ENCODE measurements at places on chromosomes 13 and 19.

DNA sequence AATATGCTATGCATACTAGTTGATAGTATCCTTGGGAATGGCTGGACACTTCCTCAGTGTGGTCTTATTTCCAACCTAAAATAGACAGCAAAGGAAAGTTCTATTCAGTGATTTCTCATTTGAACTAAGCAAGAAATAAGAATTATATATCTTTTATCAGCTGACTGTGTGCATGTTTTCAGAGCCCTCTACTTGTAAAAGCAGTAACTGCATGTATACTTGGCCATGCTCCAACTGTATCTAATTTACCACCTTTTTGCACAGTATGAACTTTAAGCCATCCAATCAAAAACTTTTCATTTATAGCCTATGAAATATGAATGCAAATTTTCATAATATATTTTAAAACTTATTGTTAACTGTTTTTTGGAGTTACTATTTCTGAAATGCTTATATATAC lies 136.4 kb upstream of the PCDH9 start:
- DNase-seq: no peak

GRCh38 chr13:80717776-80718175 lies 376.9 kb upstream of the SPRY2 start:
- DNase-seq: no peak

- peak; percentile 2 for DNase-seq
Measured at GRCh38 chr19:51808333-51808986, 13.5 kb downstream of the FPR3 start.

GRCh38 chr13:77724092-77724491 lies 26.6 kb downstream of the SLAIN1 start:
- no peak for DNase-seq

- no peak for DNase-seq
Measured at GRCh38 chr13:112902669-112903068, 66.3 kb upstream of the MCF2L start.

GRCh38 chr19:12864721-12865715 lies 16.2 kb downstream of the DNASE2 start:
- DNase-seq: no peak

GRCh38 chr13:69108486-69108885 lies 999.1 kb upstream of the ATXN8OS start:
- no peak for DNase-seq

DNA sequence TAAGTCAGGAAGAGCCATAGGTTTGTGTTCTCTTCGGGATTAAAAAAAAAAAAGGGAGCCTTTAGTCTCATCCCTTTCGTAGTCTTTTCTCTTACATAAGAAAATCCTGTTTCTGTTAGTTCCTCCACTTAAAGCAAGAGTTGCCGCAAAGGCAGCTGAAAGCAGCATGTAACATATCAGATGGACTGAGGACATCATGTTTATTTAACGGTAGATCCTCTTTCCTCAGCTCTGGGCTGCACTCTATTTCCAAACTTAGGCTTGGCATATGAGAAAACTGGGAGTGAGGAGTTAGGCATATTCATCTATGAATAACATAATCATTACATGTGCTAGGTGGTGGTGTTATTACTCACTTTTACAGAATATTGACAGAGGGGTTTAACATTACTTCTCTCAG lies 391.2 kb downstream of the KLF12 start:
- DNase-seq: no peak

DNA sequence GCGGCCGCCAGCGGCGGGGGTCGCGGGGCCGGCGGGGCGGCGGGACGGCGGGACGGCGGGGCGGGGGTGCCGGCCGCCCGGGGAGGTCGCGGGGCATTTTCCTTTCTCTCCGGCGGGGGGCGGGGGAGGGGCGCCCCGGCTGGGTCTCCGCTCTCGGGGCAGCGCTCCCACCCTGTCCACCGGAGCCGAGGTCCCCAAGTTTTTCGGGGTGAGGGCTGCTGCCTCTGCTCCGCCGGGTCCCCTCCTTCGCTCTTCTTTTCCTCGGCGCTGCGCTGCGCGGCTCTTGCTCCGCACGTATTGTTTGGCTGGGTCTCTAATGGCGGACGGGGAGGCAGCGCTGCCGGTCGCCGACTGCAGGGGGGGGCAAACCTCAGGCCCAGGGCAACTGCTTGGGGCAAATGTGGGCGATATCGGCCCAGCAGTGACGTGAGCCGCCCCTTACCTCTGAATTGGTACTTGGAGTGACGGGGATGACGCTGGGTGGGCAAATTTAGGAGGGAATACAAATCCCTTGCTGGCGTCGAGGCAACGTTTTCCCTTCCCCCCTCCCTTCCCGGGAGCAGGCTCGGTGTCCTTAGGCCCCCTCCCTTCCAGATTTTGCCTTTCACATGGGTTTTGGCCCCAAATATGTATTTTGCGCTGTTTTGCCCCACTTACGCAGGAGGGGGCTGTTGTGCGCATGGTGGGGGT lies 759 bp downstream of the ZMYM2 start:
- no peak for DNase-seq

GRCh38 chr19:9823816-9824215 lies 3.9 kb upstream of the UBL5 start:
- no peak for DNase-seq

DNA sequence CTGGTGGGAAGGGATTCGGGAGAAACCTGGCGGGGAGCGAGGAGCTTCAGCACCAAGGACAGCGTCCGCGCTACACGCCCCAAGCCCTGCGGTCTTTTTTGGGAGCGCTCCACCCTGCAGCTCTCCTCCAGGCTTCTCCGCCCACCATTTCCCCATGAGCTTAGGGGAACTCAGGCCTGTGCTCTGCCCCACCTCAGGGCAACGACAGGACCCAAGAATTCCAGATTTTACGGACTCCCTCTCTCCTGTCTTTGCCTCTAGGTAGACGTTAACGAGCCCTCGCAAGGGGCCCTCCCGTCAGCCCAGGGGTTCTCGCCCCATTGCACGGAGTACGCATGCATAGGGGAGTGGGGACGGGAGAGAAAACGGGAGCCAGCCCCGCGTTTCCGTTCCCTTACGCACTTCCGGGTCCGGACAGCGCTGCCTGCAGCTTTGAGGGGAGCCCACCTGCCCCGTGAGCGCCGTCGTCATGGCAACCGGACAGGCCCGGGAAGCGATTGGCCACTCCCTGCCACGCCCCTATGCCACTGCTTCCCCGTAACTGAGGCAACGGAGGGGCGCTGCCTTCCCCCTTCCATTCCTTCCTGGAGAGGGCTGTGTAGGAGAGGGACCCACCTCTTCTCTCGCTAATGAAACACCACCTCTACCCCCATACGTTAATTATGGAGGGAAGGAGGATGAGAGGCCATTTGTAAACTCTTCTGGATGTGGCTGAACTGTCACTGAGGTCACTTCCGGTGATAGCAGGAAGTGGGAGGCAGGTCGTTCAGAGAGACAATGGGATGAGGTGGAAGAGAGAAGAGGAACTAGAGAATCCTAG lies 20.8 kb downstream of the NOVA2 start:
- peak; percentile 30 for DNase-seq

GRCh38 chr19:43636121-43636683 lies 3.4 kb downstream of the CADM4 start:
- DNase-seq: no peak

- DNase-seq: no peak
Measured at GRCh38 chr19:11504502-11505031, 1.1 kb downstream of the ZNF653 start.

DNA sequence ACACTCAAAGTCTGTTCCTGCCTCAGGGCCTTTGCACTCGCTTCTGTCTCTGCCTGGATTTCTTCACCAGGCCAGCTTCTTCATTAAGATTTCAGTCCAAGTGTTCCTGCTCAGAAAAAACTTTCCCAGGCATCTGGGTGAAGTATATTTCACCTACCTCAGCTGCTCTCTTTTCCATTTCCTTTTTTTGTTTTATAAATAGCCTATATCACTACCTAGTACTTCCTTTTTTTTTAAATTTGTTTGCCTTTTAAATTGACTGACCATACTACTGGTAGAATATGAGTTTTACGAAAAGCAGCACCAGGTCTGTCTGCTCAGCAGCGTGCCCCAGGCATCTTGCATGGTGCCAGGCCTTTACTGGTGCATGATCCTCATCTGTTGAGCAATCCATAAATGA lies 1064.4 kb downstream of the UQCRFS1 start:
- DNase-seq: no peak

- no peak for DNase-seq
Measured at GRCh38 chr19:1748115-1748872, 5.0 kb upstream of the ONECUT3 start.

GRCh38 chr19:48094129-48094854 lies 16.3 kb downstream of the PLA2G4C start:
- DNase-seq: no peak

DNA sequence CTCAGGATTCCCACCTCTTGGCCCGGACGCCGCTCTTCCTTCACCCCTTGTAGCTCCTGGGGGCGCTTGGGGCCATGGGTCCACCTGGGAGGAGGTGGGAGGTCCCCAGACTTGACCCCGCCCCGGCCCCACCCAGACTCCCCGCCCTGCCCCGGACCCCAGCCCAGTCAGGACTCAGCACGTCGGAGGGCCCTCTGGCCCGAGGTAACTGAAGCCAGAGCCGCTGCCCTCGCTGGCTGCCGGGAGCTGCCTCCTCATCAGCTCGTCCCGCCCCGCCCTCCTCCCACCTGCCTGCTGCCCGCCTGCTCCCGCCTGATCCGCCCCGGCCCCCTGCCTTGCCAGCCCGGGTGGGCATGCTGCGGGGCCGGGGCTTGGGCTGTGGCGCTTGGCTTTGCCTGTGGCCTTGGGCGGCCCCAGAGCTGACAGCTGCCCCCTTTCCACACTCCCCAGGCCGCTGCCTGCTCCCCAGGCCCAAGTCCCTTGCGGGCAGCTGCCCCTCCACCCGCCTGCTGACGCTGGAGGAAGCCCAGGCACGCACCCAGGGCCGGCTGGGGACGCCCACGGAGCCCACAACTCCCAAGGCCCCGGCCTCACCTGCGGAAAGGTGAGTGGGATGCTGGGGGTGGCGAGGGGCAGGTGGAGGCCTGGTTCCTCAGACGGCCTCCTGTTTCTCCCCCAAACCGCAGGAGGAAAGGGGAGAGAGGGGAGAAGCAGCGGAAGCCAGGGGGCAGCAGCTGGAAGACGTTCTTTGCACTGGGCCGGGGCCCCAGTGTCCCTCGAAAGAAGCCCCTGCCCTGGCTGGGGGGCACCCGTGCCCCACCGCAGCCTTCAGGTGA lies 9.4 kb downstream of the ARHGAP33 start:
- DNase-seq: no peak

- no peak for DNase-seq
Measured at GRCh38 chr19:406135-406781, 2.7 kb downstream of the C2CD4C start.

- DNase-seq: no peak
Measured at GRCh38 chr19:40755248-40755624, 4.2 kb downstream of the SNRPA start.

DNA sequence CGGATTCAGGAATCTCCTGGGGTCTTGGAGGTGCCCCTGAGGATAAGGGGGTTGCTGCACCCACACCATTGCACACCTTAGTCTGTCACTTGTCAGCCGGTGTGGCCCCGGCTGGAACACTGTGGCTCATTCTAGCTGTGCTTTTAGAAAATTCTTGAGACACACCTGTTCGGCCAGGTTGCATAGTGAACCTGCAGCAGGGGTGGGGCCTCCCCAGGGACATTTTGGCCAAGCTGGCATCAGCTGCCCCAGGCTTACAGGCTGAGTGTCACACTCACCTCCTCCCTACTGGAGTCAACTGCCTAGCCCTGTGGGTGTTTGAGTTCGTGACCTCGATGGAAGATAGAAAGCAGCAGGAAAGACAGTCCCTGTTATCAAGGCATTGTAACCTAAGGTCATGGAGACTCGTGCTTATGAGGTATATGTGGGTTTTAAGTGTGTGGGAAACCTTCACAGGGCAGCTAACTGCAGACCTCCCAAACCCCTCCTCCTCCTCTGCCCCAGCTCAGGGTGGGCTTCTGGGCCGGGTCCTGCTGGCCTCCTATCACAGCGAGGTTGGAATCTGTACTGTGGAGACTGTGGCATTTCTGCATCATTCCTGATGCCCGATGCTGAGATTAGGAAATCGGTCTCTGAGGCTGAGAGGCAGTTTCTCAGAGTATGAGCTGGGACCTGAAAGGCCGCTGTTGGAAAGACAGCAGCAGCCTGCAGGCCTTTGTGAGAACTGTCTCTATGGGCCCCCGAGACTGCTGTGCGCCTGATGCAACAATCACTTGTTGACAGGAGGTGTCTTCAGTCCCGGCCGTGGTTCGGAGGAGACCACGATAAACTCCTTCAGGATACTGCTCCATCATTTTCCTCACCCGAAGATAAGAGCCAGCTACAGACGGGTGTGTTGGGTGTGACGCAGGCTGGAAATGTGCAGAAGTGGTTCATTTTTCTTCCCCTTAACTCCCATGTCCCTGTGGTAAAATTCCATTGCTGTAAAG lies 72.2 kb downstream of the ATP11A start:
- no peak for DNase-seq

- DNase-seq: no peak
Measured at GRCh38 chr13:112724788-112725345, 35.0 kb downstream of the ATP11A start.

- DNase-seq: no peak
Measured at GRCh38 chr13:49791711-49792549, 552 bp downstream of the KPNA3 start.

- DNase-seq: no peak
Measured at GRCh38 chr13:52173373-52173772, 14.0 kb upstream of the NEK3 start.

DNA sequence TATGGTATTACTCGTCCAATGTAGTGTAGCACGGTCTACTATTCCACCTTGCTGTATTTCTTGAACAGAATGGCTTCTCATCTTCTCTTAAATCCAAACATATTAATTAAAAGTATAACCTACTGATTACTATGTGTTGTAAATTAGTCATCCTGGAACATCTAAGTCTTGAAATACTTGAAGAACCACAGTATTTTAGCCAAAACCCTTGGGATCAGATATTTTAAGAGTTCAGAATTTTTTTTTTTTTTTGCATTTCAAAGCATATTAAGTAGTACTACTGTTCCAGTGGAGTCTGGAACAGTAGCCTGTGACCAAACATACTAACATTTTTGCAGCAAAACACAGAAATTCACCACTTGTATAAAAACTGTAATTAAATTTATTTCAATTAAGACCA lies 30.1 kb downstream of the ZC3H13 start:
- no peak for DNase-seq

GRCh38 chr13:48043789-48044503 lies 6.4 kb downstream of the NUDT15 start:
- DNase-seq: no peak

DNA sequence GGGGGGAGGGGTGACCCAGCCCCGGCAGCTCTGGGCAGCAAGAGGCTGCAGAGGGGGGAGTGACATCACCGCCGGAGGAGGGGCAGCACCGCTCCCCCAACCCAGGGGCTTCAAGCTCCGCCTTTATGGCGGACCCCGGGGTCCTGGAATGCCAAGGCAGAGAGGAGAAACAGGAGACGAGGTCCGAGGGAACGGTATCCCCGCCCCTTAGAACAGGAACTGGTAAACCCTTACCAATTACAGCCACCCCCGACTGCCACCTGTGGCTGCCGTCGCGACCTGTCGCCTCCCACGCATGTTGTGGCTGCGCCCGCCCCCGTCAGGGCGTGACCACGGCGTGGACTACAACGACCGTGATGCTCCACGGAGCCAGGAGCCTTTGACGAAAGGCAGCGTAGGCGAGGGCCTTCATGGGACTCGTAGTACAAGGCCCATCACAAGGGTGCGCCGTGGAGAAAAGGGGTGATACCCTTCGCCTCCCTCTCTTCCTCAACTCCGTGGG lies 4.1 kb upstream of the KCNC3 start:
- no peak for DNase-seq

Measured in HFF-Myc (cell line).